ENCODE measurements at places on chromosomes 11 and 22.

DNA sequence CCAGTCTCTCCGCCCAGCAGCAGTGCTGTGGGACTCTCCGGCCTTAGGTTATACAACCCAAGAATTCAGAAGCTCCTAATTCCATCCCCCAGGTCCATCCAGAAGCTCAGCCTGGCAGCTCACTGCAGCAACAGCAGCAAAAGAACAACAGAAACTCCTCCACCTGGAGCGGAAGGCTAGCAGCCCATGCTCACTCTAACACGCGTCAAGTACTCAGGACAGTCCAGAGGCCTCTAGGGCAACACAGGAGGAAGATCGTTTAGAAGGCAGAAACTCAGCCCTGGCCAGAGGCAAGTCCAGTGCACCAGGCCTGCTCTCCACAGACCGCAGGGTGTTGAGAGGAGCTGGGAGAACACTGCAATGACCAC lies 17.1 kb downstream of the PLA2G6 start:
- no peak for DNase-seq

- no peak for DNase-seq
Measured at GRCh38 chr11:26297189-26297975, 34.5 kb upstream of the ANO3 start.

DNA sequence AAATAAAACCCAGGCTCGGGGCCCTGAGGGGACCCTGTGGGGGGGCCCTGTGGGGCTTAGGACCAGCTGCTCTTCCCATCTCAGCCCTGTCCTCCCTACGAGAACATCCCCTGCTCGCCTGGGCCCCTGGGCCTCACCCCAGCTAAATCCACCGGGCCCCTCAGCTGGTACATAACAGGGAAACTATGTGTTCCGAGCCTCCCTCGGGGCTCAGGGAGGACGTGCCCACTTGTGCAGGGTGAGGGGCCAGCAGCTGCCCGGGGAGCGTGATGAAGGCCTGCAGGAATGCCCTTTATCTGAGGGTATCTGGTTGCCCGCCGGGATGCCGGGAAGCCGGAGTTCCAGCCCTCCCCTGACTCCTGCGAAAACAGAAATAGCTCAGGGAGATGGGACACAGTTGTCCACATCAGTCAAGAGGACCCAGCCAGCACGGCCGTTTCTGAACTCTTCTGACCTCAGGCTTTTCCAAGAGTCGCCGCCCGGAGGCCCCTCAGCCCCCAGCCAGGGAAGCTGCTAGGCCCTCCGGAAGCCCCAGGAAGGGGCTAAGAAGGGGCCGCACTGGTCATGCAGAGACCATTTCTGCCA lies 20.6 kb downstream of the MRPL23 start:
- DNase-seq: no peak

DNA sequence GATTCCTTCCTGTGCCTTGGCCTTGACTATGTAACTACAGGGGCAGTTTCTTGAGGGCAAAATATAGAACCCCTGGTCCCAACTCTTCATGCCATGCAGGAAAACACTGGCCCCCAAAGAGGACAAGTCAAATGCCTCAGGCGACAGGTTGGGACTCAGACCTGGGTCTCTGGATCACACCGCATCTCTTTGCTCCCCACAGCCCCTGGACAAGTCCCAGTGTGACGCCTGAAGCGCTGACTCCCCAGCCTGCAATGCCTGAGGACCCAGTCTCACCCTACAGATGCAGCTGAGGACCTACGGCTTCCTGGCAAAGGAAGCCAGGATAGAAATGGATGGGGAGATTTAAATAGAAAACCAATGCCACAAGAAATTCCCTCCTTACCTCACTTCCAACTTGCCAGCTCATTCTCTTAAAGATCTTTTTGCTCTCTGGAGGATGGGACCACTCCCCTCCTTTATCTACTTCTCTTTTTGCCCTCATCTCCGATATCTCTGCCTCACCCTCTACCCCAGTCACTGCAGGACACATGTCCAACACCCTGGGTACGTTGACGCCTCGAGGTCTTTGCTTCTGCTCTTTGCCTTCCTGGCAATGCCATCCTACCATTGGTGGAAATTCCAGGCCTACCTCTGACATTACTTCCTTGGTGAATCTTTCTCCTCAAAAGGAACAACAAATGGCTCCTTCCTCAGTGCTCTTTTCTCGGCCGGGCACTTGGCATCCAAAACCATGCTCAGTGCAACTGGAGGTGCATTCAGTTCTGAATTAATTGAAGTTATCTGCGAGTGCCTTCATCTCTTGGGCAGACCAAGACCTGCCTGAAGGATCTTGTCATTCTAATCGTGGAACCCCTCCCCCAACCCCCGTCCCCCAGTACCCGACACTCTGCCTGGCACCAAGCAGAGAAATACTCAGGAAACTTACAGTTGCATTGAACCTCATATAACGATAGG lies 2.0 kb upstream of the PRDM11 start:
- DNase-seq: no peak

- DNase-seq: no peak
Measured at GRCh38 chr11:62393061-62393611, 25.7 kb upstream of the SCGB1A1 start.

DNA sequence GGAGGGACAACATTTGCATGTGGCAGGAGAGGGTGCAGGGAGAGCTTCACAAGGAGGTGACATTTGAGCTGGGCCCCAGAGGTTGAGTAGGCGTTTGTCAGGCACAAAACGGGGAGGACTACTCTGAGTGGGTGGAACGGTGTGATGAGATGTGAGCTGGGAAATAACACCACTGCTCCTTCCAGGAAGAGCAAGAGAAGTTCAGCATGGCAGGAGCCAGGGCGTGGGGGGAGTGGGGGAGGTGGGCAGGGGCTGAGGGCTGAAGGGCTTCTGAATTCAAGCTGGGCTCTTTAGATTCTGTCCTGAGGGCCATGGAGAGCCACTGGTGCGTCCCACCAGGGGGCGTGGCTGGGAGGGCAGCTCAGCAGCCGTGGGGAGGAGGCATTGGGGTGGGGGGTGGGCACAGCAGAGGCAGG lies 54.2 kb downstream of the OTOG start:
- no peak for DNase-seq

GRCh38 chr11:3126901-3127691 lies 38.0 kb downstream of the OSBPL5 start:
- no peak for DNase-seq

- no peak for DNase-seq
Measured at GRCh38 chr22:29887358-29887757, 4.4 kb downstream of the MTMR3 start.

DNA sequence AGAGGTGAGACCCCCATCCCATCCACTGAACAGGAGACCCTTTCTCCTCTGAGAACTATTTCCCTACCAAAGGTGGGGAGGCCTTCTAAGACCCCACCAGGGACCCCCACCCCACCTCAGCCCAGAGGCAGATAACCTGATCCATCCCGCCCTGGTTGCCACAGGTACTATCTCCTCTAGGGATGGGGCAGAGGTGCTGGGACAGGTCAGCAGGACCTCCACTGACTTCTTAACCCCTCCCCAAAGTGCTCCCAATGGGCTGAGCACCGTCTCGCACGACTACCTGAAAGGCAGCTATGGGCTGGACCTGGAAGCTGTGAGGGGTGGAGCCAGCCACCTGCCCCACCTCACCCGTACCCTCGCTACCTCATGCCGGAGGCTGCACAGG lies 4.3 kb downstream of the INPPL1 start:
- DNase-seq: no peak

DNA sequence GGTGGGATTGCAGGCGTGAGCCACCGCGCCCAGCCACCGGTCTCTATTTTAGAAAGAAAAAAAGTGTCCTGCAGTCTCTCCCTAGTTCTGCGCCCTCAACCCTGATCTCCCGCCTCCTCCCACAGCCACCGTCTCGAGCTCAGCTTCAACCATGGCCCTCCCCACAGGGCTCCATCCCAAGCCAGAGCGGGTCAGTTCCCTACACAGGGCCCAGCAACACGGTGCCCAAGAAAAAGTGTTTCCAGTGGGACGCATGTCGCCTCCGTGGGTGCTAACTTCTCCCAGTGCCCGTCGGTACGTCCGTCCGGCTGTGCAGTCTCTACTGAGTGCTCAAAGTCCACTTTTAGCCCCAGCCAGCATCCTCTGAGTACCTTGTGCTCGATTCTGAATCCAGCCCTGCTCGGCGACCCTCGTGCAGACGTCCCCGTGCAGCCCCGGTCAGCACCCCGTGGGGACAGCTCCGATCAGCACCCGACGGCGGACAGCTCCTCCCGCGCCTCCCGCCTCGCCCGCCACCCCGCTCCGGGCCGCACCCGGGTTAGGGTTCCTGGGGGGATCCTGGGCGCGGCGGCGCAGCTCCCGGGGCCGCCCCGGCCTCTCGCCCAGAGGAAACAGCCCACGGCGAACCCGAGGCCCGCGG lies 657 bp upstream of the MAPK8IP2 start:
- DNase-seq: no peak

- no peak for DNase-seq
Measured at GRCh38 chr11:76210931-76211851, 4.9 kb upstream of the WNT11 start.

DNA sequence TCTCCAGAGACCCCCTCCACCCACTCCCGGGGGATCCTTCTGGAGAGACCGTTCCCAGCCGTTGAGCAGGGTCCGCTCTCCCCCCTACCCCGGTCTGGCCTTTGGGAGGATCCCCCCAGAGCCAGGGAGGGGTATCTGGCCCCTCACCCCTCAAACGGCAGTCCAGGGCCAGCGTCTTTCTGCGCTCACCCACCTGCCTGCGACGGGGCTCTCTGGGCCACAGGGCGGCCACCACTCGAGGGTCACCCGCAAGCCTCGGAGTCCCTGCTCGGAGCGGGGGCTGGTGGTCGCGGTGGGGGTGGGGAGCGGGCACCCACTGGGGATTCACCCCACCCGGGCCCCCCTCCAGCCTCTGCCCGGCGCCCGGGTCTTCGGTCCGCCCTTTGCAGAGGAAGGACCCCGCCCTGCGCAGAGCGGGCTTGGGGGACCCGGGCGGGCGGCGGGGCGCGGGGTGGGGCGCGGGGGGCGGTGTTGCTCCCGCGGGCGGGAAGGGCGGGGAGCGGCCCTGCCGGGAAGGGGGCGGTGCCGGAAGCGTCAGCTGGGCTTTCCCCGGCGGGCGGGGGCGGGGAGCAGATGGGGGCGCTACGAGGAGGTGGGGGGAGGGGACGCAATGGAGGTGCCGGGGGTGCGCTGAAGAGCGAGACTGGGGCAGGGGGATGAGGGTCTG lies 16.6 kb downstream of the CRELD2 start:
- DNase-seq: peak; percentile 35

GRCh38 chr11:106378513-106379179 lies 301.2 kb downstream of the AASDHPPT start:
- DNase-seq: no peak

DNA sequence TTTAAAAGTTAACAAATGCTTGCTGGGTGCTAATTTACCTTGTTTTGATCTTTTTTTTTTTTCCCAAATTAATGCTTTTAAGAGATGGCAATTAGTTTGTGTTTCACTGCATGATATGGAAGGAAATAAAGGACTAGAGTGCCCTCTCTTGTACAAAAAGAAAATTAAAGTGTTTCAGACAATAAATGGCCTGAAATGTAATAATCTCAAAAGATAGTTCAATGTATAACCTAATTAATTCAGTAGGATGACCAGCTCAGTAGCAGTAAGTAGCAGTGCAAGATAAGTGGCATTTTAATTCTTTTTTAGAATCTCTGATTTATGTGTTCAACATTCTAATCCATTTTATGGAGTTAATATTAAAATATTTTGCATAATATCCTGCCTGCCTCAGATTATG lies 39.9 kb upstream of the MYO18B start:
- DNase-seq: no peak

GRCh38 chr22:47218671-47219070 lies 456.2 kb downstream of the TBC1D22A start:
- DNase-seq: no peak

GRCh38 chr22:43014316-43014868 lies 557 bp downstream of the PACSIN2 start:
- DNase-seq: no peak

- DNase-seq: no peak
Measured at GRCh38 chr11:70824605-70825245, 426.4 kb downstream of the CTTN start.

DNA sequence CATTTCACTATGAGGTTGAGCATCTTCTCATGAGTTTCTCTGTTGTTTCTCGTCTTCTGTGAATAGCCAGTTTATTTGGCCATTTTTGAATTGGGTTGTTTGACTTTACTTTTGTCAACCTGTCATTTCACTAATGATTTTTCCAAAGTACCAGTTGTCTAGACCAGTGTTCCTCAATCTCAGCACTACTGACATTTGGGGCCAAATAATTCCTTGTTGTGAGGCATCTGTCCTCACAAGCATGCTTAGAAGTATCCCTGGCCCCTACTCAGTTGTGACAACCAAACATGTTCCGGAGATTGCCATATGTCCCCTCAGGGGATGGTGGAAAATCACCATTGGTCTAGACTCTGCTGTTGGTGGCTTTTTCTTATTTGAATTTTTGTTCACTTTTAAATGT lies 87.7 kb upstream of the GNAZ start:
- DNase-seq: no peak

GRCh38 chr22:47178339-47178738 lies 415.9 kb downstream of the TBC1D22A start:
- no peak for DNase-seq

Measured in caudate nucleus (tissue), 63 donors.